NAMALWA (cell line): ENCODE measurements at places on chromosomes 4 and X.

DNA sequence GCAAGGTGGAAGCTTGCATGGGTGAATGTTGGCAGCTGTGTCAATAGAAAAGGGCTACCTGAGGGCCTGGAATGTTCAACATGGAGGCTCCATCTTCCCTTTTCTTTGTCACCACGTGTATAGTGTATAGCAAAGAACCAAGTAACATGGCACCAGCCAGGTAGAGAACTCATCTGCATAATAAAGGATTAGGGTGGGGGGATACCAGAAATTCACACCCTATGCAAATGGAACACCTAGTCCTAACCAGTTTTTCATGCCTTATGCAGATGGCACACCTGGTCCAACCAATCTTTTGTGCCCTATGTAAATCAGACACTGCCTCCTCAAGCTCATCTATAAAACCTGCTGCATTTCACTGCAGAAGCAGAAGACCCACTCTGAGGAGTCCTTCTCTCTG is 169.6 kb upstream of the GLRA2 start:
- DNase-seq = no peak

DNA sequence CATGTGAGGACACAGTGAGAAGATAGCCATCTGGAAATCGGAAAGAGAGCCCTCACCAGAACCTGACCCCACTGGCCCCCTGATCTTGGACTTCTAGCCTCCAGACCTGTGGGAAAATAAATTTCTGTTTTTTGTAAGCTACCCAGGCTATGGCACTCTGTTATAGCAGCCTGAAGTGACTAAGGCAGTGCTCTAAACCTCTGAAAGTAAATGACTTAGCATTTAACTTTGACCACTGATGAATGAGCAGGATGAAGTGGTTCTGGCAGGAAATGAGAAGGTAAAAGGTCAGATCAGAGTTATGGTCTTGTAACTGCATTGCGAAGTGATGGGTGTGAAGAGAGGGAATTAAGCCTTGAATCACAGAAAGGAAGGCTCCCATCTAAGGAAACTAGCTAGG is 17.0 kb downstream of the GPAT3 start:
- DNase-seq = no peak

GRCh38 chrX:17459008-17459611 is 84.1 kb downstream of the NHS start:
- DNase-seq = no peak

DNA sequence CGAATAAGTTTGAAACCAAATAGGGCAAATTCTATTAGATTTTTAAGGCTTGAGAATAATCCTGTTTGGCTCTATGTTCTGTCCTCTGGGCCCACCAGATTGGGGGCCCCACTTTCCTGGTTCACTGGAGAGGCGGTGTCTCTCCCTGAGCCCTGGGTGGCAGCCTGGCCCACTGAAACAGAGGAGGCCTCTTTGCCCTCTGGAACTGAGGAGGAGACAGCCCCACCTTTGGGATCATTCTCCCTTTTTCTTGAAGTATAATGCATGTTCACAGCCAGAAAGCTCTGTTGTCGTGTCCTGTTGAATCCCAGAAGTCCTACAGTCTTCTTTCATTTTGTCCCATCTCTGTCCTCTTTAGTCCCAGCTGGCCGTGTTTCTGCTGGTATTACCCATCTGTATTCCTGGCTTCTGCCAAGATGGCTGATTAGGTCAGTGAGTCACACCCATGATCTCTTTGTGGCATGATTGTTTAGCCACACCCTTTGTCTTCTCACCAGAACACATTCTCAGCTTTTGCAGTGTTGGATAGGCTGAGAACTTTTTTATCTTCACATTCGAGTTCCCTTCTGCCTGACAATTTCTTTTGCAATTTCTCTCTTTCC is 8.1 kb upstream of the TBC1D25 start:
- DNase-seq = no peak

DNA sequence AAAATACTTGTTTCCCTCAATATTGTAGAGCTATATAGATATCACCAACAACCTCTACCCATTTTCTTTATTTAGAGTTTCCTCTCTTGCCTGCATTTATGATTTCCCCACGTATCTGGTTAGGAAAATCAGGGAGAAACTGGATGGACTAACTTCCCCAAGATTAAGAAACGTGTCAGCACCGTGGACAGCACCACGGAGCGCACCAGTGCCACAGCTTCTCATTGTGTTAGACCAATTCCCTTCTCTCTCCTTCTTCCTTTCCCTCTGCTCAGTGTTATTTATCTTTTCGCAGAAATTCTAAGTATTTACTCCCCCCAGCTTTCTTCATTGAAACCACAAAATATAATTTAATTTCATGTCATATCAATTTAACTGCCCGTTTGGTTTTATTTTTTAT is 568.6 kb upstream of the BOD1L1 start:
- DNase-seq = no peak

- DNase-seq = no peak
Measured at GRCh38 chr4:185693548-185694215, 118.3 kb downstream of the SORBS2 start.

- DNase-seq = no peak
Measured at GRCh38 chr4:141391771-141392170, 171.1 kb downstream of the ZNF330 start.

- no peak for DNase-seq
Measured at GRCh38 chrX:139290310-139290709, 240.2 kb upstream of the F9 start.

GRCh38 chrX:115639334-115639880 is 78.4 kb downstream of the PLS3 start:
- DNase-seq = no peak

DNA sequence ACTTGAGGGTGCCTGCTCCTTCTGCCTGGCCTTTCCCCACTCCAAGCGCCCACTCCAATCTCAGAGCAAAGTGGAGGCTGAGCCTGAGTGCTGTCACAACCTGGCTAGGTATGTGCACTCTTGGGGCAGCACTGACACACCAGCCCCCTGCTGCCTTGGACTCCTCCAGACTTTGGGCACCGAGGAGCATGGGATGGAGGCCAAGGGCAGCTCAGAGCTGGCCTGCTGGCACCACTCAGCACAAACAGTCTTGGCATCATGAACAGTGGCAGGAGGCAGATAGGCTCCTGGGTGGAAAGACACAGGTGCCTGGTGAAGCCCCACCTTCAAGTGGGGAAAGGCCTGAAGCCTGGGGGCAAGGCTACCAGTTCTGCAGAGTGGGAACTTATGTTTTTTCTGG is 91.8 kb downstream of the KCNIP4 start:
- DNase-seq = no peak

DNA sequence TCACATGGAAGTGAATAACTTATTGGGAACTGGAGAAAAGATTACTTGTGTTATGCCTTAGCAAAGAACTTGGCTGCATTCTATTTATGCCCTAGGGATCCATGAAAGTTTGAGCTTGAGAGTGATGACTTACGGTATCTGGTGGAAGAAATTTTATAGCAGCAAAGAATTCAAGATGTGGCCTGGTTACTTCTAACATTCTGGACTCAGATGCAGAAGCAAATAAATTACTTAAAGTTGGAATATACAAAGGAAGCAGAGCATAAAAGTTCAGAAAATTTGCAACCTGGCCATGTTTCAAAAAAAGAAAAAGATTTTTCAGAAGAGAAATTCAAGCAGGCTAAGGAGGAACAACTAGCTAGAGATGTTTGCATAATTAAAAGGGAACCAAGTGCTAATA is 252.3 kb upstream of the WDFY3 start:
- no peak for DNase-seq

DNA sequence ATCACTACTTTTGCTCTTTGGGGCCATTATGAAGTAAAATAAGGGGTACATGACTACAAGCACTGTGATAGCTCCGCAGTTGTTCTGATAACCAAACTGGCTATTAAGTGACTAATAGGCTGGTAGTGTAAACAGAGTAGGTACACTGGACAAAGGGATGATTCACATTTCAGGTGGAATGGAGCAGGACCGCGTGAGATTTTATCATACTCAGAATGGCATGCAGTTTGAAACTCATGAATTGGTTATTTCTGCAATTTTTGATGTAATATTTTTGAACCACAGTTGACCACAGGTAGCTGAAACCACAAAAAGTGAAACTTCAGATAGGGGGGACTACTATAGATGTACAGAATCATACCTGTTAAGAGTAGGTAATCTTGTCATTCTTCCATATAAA is 55.8 kb downstream of the PAK3 start:
- no peak for DNase-seq

GRCh38 chrX:139974471-139974870 is 9.2 kb upstream of the CXorf66 start:
- DNase-seq = no peak

GRCh38 chrX:39726771-39727170 is 371.0 kb downstream of the BCOR start:
- DNase-seq = no peak

GRCh38 chrX:20221902-20222301 is 44.8 kb downstream of the RPS6KA3 start:
- no peak for DNase-seq

GRCh38 chr4:2281575-2282343 is 19.9 kb upstream of the MXD4 start:
- peak; percentile 90 for DNase-seq

GRCh38 chr4:23878912-23879732 is 10.7 kb downstream of the PPARGC1A start:
- DNase-seq = no peak

- no peak for DNase-seq
Measured at GRCh38 chrX:138648568-138648967, 62.9 kb downstream of the FGF13 start.

DNA sequence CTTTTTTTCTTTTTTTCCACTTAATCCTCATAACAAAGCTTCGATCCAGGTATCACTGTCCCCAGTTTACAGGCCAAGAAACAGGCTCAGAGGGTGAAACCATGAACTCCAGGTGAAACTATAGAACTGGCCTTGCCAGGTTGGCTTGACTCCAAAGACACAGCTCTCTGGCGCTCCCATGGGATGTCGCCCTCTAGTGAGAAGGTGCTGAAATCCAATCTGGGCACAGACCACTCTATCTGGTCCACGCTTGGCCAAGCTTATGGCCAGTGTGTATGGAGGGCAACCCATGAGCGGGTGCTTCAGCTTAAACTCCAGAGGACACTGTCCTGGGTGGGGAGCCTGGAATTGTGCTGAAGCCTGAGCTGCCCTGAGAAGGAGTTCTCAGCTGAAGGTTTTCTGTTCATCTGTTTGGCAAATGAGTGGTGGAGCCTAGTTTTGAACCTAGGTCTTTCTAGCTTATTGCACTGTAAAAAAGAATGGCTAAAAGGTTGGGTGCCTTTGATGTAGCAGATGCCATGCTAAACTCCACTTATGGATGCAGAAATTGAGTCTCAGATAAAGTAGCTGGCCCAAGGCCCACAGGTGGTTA is 70.5 kb downstream of the SEL1L3 start:
- DNase-seq = peak; percentile 48

GRCh38 chrX:100418556-100418955 is 8.5 kb upstream of the PCDH19 start:
- no peak for DNase-seq

GRCh38 chr4:24862073-24862751 is 50.6 kb downstream of the CCDC149 start:
- DNase-seq = no peak

GRCh38 chr4:159767406-159767805 is 664.5 kb downstream of the RAPGEF2 start:
- DNase-seq = no peak

DNA sequence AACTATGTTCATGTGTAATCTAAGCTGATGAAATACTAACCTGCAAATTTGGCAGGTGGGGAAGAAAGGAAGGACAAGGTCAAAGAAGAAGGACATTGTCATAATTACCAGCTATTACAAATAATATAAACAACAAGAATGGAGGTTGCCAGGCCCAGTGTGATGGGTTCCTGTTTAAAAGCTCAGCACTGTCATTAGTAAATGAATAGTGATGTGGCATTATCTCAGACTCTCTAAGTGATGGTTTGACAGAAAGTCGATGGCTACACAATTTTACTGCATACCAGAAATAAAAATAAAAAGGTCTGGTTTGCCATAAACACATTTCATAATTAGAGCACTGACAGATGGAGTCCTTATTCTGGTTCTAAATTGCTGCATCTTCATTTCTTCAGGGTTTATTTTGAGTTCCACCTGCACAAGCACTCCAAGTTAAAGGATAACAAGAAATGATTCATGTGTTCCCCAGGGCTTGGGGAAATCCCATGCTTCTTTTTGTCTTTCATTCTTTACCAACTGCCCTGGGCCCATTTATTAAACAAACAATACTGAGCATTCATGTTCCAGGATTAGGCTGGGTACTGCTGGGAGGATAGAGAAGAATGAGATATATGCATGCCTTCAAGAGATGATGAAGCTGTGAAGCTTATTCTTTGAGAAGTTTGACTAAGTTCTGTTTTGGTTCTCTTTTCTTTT is 367.8 kb upstream of the RASGEF1B start:
- DNase-seq = no peak

DNA sequence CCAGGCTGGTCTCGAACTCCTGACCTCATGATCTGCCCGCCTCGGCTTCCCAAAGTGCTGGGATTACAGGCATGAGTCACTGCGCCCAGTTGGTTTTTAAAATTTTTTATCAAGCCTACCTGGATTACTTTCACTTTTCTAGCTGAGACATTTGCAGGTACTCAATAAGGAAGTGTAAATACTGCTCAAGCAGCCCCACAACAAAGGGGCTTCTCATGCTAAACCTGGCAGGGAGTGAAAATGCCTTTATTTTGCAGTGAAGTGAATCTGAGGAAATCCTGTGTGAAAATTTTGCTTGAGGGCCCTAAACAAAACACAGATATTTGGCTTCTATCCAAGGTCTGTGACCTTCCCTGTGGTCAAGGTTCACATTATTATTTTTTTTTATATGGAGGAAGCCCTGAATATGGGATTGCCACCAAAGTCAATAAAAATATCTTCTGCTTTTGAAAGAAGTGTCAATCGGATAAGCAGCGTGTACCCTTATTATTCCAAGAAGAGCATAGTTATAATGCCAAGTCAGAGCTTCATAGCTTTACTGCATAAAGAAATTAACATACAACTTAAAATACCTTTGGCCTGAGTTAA is 481.0 kb downstream of the SH2D1A start:
- no peak for DNase-seq

DNA sequence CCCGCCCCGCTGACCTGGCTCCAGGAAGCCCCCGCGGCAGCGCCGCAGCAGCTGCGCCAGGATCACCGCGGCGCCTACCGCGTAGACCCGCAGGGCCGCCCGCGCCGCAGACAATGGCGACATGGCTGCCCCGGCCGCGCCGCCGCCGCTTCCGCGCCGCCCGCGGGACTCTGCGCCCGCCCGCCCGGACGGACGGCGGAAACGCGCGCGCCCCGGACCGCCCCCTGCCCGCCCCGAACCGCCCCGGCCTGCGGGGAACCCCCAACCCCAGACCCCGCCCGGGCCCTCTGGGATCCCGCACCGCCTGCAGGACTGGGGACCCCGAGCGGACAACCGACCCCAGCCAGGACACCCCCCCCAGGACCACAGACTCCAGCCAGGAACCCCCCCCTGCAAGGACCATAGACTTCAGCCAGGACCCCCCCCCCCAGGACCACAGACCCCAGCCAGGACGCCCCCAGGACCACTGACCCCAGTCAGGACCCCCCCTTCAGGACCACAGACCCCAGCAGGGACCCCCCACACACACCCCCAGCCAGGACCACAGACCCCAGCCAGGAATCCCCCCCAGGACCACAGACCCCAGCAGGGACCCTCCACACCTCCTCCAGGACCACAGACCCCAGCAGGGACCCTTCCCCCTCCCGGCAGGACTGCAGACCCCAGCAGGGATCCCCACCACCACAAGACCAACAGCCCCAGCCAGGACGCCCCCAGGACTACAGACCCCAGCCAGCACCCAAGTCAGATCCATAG is at the start of the genes DHRSX and ZBED1:
Gene DHRSX (minus strand): TSS at position 174 of the 756 bp plus-strand sequence. CDS start 51 bp downstream, at position 123.
Gene ZBED1 (minus strand): TSS at position 174 of the 756 bp plus-strand sequence. CDS start 10,257 bp downstream, outside the sequence.
- peak; percentile 17 for DNase-seq
